ENCODE measurements at places on chromosomes 12 and 14. TPM values are rescaled to one million over a fixed set of nuclear protein-coding genes. Genes with fewer than 3 reads are reported as not detected.

Gene FAM186B
- total RNA-seq: 0.05 TPM

Gene PLCZ1
- not detected for total RNA-seq

Gene ACACB
- 5.7 TPM for total RNA-seq

Gene CLEC2B
- 22.7 TPM for total RNA-seq

Gene DLGAP5
- total RNA-seq: 58.4 TPM

Gene SLC5A8
- not detected for total RNA-seq
